ENCODE measurements at places on chromosomes 7 and 10.

GRCh38 chr7:43572516-43573049, 10.3 kb upstream of the STK17A start:
- peak; percentile 100 for DNase-seq

DNA sequence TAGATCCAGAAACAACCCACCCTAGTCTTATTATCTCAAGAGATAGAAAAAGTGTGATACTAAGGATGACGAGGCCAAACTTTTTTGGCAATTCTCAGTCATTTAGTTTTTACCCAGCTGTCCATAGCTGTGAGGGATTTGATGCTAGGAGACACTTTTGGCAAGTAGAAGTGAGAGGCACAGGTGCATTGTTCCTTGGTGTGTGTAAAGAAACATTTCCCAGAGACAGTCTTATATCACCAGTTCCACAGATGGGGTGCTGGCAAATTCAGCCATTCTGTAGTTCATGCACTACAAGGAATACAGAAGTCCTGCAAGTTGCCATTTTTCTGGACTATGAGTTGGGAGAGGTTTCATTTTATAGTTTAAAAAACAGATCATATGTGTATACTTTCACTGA, 403.3 kb upstream of the GHITM start:
- DNase-seq: no peak

DNA sequence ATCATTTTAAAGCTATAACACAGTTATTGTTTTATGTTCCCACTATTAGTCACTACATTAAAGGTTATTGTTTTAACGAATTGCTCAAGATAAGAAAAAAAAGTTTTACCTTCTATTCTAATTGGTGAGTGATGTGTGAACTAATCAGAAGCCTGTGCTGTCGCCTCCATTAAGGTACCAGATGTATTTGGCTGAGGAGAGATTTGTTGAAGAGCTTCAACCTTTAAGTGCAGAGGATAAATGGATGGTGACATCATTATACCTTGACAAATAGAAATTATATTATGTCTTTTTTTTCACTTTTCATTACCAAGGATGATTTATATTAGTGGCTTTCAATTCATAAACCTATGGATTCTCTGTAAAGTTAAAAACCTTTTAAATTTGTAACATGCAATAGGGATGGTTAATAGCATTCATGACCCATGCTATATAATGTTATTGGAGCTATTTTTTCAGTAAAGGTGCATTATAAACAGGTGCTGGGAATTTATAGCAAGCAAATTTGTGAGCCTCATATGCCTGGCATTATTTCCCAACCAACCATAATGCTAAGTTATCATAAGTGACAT, 97.0 kb upstream of the NPVF start:
- no peak for DNase-seq

GRCh38 chr10:4492202-4492601, 333.8 kb upstream of the AKR1E2 start:
- no peak for DNase-seq

DNA sequence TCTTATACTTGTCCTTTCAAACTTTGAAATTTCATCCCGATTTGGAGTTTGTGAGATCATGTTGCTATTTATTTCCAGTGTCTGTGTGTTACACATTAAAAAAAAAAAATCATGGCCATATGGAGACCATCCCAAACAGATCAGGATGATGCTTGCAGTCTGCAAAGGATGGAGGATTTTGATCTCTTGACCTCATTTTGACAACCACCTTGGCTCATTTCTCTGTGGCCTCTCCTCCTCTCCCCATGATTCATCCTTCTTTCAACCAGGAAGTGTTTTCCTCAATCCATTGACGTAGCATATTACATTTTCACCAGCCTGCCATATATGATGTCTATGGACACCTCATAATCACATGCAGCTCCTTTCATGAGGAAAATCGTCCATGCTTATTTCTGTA, 68.9 kb upstream of the INSYN2A start:
- DNase-seq: no peak

DNA sequence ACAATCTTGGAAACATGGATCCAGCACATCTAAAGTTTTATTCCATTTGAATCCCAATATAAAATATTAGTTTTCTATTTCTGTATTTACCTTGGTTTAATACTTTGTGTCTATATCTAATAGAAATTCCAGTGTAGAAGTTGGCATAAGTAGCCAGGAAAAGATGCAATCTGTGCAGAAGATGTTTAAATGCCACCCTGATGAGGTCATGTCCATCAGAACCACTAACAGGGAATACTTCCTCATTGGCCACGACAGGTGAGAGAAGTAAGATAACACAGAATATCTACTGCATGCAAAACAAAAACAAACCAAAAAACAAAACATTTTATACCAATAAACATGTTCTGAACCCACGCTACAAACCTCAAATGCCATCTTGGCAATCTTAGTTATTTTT, 15.7 kb downstream of the PLEKHS1 start:
- DNase-seq: no peak

DNA sequence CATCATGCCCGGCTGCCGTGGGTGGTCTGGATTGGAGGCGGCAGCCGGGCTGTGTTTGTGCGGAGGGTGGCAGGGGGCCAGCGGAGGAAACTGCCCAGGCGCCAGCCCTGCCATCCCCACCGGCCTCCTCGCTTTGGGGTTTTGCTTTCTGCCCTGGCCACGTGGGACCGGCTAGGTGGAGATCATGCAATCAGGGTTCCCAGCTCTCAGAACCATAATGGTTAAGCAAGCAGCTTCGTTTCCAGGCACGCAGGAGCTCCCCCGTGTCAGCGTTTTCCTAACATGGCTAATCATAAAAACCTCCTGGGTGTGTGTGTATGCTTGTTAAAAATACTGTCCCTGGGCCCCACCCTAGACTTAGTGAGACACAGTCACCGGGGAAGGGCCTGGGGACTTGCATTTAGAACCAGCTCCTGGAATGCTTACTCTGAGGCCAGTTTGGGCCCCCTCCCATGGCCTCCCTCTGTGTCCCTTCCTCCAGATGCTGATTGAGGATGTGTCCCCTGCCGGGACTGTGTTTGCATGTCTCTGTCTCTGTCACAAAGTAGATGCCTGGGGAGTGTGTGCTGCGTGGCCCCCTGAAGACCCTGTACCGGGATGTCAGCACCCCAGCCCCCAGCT, 119.3 kb downstream of the CUX1 start:
- DNase-seq: no peak

- DNase-seq: no peak
These were observed 386.2 kb downstream of the GALNT17 start for GRCh38 chr7:71517940-71518699.

- no peak for DNase-seq
These were observed 597 bp downstream of the SND1 start for GRCh38 chr7:127652333-127653248.

- DNase-seq: no peak
These were observed 90.8 kb downstream of the DNAJB9 start for GRCh38 chr7:108660465-108660864.

GRCh38 chr10:117663750-117664149, 121.2 kb downstream of the EMX2 start:
- peak; percentile 85 for DNase-seq

DNA sequence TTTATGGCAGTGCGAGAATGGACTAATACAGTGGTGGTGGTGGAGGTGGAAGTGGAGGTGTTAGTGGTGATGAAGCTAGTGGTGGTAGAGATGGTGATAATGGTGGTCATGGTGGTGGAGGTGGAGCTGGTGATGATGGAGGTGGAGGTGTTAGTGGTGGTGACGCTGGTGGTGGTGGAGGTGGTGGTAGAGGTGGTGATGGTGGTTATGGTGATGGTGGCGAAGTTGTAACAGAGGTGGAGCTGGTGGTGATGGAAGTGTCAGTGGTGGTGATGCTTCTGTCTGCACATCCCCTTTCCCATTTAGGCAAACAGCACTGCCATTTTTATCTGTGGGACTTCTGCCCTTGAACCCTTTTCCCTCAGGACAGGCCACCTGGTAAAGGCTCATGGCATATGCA, 7.4 kb upstream of the PTPRN2 start:
- DNase-seq: no peak

GRCh38 chr10:50421026-50421719, 169.9 kb upstream of the ASAH2 start:
- no peak for DNase-seq

GRCh38 chr7:103391976-103392375, 44.5 kb downstream of the PSMC2 start:
- DNase-seq: no peak

GRCh38 chr10:122475100-122475499, 13.7 kb downstream of the HTRA1 start:
- DNase-seq: no peak

DNA sequence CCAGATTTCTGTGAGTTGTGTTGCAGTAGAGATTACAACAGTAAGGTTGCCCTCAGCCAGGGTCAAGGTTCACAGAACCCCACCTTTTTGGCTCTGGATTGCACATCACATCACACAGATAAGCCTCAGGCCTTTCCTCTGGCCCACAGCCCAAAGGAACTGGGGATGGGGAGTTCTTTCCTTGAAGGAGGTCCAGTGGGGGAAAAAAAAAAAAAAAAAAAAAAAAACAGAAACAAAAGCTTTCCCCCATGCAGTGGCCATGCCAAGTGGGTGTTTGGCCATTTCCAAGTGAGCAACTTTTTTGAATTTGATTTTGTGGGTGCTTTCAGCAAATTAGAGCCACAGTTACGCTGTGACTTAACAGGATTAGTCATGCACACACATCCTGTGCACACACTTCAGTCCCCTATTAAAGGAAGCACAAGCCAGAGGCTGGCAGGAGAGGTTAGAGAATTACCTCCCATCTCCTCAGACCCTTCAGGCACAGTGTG, 79.3 kb upstream of the NANOS1 start:
- no peak for DNase-seq

- DNase-seq: no peak
These were observed 257.6 kb downstream of the GATA3 start for GRCh38 chr10:8312079-8312478.

GRCh38 chr7:45367026-45367425, 207.1 kb upstream of the ADCY1 start:
- no peak for DNase-seq

DNA sequence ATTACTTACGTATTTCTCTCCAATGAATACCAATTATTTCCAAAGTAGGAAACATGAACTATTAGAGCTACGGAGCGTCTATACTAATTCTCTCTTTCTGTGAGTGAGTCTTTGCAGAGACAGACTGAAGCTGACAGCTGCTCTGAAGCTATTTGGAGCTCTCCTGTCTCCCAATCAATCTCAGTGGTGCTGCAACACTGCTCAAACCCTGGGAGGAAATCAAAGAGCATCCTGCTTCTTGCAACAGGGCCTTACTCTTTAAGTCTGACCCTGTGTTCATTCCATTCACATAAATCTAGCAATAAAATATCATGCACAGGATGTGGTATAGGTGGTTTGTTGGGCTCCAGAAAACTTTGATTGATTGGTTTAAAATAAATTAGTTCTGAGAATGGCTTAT, 685.7 kb upstream of the IGFBP3 start:
- no peak for DNase-seq

DNA sequence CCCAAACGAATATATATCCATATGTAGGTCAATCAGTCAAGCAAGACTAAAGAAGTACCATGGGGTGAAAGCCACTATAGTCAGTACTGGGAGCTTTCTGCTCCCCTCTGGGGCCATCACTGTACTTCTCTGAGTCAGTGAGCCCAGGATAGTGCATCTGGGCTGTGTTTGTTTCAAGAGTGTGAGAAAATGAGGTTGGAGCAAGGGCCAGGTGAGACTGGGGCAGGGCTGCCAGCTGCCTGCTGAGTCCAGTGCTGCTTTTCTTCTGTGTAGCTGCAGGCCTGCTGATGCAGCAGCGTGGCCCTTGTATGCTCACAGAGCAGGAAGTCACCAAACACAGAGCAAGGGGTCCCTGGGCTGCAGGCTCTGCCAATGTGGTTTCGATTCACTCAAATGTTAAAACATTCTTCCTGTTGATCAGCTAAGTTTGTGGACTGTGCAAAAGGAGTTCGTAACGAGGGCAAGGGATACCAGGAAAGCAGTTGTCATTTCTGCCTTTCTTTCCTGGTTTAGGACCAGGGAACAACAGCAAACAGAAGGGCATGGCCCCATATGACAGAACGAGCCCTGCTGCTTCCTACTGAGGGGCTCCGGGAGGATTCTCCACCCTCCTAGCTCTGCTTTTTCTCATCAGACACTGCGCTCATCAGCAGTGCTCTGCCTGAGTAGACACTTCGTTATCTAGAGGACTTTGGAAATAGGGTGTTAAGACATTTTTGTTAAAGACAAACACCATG, 65.4 kb upstream of the TNS3 start:
- DNase-seq: no peak

DNA sequence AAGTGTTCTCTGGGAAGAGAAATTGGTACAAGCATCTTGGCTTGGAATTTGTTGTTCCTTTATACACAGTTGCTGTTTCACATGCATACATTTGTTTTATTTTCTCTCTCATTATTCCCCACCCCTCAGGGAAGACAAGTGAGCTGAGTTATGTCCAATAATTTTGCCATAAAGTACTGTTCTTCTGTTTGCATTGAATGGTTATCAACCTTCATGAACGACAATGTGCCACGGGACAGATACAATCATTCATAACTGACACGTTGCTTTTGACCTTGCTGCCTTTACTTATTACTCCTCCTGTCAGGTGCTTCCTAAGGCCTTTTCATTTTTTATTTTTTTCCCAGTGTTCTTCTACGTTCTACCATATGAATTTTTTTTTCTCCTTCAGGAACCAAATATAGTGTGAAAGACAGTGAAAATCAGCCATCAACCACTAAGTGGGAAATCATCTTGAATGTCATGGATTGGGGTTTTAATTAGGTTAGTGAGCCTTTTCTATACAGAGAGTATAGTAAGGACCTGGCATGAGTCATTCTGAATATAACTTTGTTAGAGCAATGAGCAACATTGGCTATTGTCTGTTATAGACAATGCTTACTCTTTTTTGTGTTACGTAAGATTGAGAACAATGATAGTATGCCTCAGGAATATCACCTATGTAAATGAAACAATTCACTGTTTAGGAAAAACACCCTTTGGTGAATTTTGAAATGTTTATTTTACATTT, 383.2 kb downstream of the MALRD1 start:
- no peak for DNase-seq

Measured in skeletal muscle cell (primary cell).